Eye (tissue), 1 donor: ENCODE measurements at places on chromosomes 13 and 19.
A peak's percentile ranks its signal among the peaks of the same experiment; 100 is the strongest.

GRCh38 chr19:14091813-14092462 lies 1.4 kb upstream of the SAMD1 start:
- peak; percentile 51 for DNase-seq

DNA sequence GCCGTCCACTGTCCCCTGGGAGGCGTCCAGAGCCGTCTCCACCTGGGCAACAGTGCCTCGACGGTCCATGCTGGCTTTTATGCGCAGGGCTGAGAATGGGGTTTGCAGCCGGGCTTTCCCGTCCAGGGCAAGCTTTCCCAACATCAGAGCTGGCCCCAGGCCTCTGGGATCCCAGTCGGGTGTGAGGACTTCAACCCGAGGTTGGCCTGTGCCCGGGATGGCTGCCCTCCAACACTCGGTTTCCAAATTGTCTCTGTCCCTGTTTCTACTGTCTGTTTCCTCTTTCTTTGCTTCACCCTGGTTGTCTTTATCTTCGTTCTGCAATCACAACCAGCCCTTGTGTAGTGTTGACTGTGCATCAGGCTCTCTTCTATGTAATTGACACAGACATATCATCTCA lies at the start of gene IFNL4:
Gene IFNL4, minus strand, starts transcription at position 51 of the 400 bp plus-strand sequence.
- no peak for DNase-seq

DNA sequence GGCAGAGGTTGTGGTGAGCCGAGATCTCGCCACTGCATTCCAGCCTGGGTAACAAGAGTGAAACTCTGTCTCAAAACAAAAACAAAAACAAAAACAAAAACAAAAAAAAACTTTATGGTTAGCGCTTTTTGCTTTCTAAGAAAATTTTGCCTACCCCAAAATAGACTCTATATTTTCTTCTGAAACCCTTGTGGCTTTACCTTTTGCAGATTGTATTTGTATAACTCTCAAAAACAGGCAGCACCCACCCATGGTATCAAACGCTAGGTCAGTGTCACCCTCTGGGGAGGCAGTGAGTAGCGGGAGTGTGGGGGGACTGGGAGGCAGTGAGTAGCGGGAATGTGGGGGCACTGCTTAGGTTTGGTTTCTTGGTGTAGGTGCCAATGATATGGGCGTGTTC lies 7.5 kb upstream of the SLC39A3 start:
- no peak for DNase-seq

- DNase-seq, result peak; percentile 93
Observed at GRCh38 chr19:17282488-17283125, 906 bp downstream of the ANKLE1 start.

DNA sequence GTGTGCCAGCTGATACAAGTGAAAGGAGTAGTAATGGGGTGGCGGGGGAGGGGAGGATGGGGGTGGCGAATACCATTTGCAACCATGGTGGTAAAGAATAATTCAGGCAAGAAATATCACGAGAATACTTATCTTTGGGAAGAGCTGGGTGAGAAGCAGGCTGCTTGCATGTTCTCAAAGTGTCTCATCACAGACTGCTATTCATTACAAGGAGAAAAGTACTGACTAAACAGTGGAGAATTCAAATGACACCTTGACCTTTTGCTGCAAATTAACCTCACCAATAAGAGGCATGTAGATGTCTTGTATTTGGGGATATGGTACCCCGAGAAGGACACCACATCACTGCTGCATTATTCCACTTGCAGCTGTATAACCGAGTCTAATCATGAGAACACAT lies 585.7 kb upstream of the GPC6 start:
- DNase-seq, result no peak

GRCh38 chr19:49880162-49880869 lies 2.8 kb downstream of the TBC1D17 start:
- DNase-seq, result no peak

- DNase-seq, result peak; percentile 67
Observed at GRCh38 chr19:12834976-12835757, 788 bp upstream of the RTBDN start.

GRCh38 chr13:85108356-85108755 lies 690.9 kb downstream of the SLITRK6 start:
- DNase-seq, result no peak

DNA sequence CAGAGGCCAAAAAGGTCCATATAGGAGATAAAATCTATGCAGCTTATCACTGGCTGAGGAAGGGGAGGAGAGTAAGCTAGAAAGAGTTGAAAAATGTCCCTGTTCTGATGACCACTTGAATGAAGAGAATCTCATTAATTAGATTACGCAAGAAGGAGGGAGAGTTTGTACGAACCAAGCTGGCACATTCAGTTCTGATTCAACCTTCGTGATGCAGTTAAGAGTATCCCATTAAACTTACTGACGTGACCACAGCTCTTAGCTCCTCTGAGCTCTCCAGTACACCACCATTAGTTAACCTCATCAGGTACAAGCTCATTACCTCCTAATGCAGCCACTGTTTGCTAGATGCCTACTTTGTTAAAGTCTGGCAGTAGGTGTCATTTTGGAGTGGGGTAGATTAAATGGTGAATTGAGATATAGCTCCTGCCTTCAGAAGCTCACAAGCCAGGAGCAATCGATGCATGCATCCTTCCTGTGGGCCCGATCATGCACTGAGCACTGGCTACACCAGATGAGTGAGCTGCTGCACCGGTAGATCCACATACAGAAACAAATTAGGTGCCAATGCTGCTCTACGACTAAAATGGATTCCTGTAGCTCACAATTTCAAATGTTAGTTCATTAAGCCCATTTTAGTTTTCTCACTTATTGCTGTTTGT lies 458.3 kb downstream of the COG6 start:
- DNase-seq, result no peak

DNA sequence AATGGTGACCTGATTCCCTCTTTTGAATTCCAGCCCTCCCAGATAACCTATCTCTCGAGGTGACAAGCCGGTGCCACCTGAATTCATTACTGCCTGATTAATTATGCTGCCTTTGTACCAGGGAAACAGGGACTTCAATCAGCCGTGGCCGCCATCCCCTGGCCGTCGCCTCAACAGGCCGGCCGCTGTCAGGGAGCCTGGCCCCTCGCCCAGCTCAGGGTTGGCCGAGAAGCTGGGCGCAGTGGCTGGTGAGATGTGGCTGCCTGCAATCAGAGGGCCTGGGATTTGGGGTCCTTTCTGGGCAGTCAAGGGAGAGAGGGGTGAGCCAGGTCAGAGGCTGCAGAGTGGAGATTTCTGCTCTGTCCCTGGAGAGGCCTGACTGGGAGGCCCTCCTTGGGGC lies 91.2 kb downstream of the KCTD15 start:
- no peak for DNase-seq

GRCh38 chr13:112710855-112711527 lies 21.2 kb downstream of the ATP11A start:
- DNase-seq, result no peak

GRCh38 chr13:44050450-44051063 lies 170.9 kb downstream of the LACC1 start:
- DNase-seq, result peak; percentile 75

DNA sequence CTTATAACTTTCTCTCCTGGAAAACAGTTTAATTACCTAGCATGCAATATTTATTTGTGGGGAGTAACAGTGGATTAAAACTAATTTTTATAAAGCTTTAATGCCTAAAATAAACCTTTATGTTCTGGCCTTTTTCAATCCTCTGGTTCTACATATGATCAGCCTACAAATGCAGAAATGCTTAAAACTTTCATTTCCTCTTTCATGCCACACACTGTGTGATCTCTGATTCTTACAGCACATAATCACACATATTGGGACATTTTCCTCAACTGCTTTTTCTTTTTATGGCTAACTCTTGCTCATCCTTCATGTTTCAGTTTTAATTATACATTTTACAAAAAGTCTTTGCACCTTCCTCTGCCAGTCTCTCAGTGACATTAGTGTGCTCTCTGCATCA lies 910.8 kb upstream of the SLITRK6 start:
- no peak for DNase-seq

DNA sequence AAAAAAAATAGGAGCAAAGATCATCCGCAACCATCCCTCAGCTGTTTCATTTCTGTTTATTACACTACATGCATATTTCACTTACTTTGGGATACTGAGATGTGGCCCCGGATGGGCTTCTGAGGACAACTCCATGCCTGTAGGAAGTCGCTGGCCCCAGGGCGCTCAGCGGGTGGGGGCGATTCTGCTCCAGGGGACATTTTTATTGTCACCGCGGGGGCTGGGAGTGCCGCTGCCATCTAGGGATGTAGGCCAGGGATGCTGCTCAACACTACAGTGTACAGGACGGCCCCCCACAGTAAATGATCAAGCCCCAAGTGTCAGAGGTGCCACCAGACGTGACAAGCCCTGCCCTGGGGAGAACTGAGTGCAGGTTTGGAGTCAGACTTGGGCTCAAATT lies 6.4 kb upstream of the BST2 start:
- DNase-seq, result no peak

DNA sequence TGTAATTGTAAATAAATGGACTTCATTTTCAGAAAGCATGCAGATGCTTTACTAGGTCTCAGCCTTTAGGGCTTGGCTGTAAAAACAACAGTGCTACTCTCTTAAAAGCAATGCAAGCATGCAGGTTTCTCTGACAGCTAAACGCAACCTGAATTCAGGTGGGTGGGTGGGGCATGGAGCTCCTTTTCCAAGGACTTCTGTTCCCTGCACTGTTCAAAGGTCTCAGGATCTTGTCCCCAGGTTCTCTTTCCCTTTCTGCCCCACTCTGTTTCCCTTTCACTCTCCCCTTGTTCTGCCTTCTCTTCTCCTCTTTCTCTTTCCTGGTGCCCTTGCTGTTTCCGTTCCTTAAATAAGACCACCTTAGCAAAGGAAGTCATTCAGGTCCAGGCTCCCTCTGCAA lies 1527.5 kb upstream of the SLC10A2 start:
- no peak for DNase-seq

DNA sequence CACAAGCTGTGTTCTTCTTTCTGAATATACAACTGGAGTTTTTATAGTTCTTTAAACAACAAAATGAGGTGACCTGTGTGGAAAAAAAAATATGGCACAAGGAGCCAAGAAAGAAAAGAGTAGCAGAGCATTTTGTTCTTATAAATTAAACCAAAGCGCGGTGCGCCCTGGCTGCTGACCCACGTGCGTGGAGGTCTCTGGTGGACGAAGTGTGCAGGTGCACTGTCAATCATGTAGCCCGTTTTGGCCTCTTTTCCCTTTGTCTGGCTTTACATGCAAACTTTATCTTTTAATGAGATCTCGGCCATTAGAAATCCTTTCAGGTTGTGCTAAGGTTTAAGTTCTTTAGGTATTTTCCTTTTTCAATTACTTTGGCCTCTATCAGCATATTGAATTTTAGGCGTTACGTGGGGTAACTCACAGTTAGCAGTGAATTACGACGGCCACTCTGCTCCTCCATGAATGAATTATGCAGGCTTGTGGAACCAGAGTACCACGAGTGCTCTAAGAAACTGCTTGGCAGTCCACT lies 443.9 kb upstream of the SLC10A2 start:
- DNase-seq, result peak; percentile 16

DNA sequence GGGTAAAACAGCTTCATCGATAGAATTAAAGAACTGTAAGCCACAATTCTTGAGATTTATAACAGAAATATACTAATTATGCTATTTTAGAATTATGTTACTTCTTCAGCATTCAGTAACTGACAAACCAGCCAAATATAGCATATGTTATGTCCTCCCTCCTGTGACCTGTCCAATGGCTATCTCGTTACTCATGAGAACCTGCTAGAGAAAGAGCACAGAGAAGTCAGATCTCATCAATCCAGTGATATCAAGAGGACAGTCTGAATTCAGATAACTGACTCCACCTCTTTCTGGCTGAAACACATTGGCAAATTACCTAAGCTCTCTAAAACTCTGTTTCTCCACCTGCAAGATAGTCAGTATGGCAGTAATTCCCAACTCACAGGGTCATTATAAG lies 170.4 kb downstream of the FGF14 start:
- no peak for DNase-seq
